ENCODE measurements at places on chromosomes 12 and 14.
A peak's percentile ranks its signal among the peaks of the same experiment; 100 is the strongest.

DNA sequence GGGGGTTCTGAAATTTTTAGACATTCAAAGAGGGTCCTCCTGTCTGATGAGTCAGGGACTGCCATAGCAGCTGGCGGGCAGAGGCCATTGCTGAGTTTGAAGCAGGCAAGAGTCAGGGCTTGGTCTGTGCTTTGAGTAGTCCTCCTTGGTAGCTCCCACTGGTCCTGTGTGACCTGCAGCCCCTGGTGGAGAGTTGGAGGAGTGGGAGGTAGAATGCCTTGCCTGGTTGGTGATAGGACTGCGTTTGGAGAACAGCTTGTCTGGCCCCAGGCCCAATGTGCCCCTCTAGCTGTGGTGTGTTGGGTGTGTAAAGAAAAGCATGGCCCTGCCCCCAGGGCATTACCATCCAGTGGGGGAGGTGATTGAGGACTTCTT lies 116.7 kb downstream of the BEGAIN start:
- no peak for DNase-seq

- no peak for DNase-seq
Measured at GRCh38 chr12:56028511-56029165, 7.8 kb downstream of the IKZF4 start.

GRCh38 chr14:32038876-32039275 lies 38.2 kb upstream of the ARHGAP5 start:
- no peak for DNase-seq

GRCh38 chr12:78447373-78447772 lies 417.2 kb upstream of the SYT1 start:
- DNase-seq = no peak

DNA sequence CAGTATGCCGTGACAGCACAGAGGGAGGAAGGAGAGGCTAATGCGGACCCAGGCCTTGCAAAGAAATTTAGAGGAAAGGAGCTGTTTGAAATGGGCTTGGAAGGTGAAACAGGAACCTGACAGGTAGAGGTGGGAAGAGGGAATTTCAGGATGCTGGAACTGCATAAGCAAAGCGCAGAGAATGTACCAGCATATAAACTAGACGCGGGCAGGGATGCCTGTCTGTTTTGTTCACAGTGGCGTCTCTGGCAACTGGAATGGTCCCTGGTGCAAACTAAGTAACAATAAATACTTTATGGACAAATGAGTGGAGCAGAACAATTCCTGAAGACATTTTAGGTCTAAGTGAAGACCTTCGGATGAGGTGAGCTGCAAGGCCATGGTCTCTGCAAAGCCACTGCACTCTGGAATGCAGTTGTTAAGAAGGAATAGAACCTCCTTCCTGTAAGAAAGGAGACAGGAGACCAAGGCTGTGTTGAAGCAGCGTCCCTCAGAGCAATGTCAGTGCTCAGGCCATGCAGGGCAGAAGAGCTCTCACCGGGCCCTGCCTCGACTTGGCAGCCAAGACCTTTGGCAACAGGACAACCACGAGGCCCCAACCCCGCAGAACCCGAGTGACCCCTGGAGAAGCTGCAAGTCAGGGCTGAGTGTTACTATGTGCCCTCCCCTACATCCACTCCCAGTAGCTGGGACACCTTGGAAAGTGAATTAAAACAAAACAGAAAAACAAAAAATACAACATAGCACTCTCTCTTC lies 42.8 kb downstream of the PITPNM2 start:
- no peak for DNase-seq

GRCh38 chr14:21229821-21230220 lies 39.4 kb downstream of the HNRNPC start:
- no peak for DNase-seq

GRCh38 chr12:62724947-62725451 lies 210.0 kb downstream of the PPM1H start:
- no peak for DNase-seq

GRCh38 chr12:28683366-28683765 lies 465.7 kb upstream of the FAR2 start:
- DNase-seq = no peak

DNA sequence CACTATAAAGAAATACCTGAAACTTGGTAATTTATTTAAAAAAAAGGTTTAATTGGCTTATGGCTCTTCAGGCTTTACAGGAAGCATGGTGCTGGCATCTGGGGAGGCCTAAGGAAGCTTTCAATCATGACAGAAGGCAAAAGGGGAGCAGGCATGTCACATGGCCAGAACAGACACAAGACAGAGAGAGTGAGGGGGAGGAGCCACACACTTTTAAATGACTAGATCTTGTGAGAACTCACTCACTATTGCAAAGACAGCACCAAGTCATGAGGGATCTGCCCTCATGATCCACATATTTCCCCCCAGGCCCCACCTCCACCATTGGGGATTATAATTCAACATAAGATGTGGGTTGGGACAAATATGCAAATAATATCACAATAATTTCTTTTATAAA lies 355.6 kb downstream of the DAD1 start:
- DNase-seq = no peak

GRCh38 chr12:116043659-116044535 lies 233.6 kb downstream of the MED13L start:
- DNase-seq = no peak

GRCh38 chr14:88901189-88901588 lies 76.7 kb downstream of the TTC8 start:
- DNase-seq = no peak

- no peak for DNase-seq
Measured at GRCh38 chr14:23183158-23183470, 346 bp downstream of the SLC7A8 start.

- DNase-seq = no peak
Measured at GRCh38 chr12:92140156-92140555, 5.5 kb downstream of the BTG1 start.

GRCh38 chr12:121600702-121601336 lies 20.0 kb upstream of the KDM2B start:
- DNase-seq = no peak

DNA sequence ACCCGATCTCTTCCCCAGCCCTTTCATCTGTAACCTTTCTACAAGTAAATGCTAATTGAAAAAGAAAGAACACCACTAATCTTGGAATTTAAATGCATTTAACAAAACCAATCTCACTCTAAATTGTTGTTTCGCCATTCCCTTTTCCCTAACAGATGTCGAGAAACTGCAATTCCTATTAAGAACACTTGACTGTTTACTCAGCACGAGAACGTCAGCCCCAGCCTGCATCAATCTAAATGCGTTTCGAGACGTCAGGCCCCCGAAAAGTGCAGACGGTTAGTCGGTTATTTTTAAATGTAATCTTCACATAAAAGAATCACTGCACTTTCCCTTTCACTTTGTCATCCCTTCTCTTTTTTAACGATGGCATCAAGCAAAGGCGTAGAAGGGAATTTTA lies 837.6 kb downstream of the VRK1 start:
- DNase-seq = no peak

DNA sequence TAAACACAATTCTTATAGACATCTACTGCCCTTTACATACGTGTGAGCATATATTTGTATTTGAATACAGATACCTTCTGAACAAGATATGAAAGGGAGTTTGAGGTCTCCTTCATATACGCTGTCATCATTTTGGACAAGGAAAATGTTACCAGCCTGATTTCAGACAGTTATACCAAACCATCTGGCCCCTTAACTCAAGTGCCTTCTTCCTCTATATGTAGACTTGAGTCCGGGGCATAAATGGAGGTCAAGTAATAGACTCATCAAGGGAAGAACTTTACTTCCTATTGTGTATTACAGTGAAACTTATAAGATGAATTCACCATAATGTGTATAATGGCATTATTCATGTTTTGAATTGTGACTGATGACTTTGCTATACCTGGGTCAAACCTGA lies 52.2 kb downstream of the FAR2 start:
- DNase-seq = no peak

GRCh38 chr14:98428483-98428994 lies 843.5 kb downstream of the BCL11B start:
- DNase-seq = no peak

DNA sequence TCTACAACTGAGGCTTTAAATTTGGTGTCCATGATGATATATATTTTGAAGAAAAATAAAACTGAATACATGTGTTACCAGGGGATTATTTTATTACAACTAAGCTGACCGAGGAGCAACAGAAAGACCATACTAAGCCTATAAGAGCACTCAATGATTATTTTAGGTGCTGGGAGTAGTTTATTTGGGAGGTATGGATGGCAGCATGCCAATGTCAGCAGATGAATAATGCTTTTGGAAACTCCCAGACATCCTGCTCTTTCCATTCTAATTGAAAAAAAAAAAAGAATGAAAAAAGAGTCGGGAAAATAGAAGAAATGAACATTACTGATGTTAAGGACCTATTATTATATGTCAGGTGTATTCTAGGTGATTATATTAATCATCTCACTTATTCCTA lies 441.2 kb downstream of the BTG1 start:
- no peak for DNase-seq

DNA sequence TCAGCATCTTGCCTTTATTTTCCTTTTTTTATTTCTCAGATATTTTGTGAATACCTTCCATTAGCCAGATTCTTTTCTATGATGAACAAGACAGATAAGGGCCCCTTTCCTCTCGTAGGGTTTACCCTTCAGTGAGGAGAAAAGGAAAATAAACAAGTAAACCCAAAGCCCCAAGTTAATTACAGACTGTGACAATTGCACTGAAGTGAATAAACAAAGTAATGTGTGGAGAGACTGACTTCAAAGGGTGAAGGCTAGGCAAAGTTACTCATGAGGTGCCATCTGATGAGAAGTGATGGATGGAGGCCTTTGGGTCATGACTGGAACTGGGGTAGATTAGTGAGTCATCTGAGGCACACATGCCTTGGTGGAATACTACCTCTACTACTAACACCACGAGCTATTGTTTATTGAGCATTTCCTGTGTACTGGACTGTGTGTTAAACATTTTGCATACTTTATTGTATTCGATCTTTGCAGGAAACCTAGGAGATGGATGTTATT lies 143.4 kb upstream of the PRICKLE1 start:
- DNase-seq = no peak

- DNase-seq = no peak
Measured at GRCh38 chr14:69941768-69942742, 62.8 kb downstream of the SMOC1 start.

GRCh38 chr12:2334271-2334670 lies 281.5 kb downstream of the CACNA1C start:
- no peak for DNase-seq

DNA sequence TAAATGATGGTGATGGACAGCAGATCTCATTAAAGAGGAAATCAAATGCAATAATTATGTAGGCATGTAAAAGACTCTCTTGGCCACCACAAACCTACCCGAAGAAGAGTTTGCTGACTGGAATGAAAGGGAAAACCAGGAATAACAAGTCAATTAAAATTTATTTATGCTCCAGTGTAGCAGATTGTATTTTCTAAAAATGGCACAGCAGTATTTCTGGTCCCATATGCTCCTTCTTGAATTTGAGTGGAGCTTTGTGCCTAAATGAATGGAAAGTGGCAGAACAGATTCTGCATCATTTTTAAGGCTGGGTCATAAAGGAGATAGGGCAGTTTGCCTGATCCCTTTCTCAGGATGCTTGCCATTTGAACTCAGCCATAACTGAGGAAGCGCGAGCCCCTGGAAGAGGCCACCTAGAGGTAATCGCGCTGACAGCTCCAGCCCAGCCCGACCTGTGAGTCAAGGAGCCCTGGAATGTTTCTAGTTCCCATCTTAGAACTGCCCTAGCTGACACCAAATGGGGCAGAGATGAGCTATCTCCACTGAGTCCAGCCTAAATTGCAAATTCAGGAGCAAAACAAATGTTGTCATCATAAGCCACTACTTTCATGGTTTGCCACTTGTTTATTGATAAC lies 229.2 kb upstream of the TMTC1 start:
- DNase-seq = no peak

DNA sequence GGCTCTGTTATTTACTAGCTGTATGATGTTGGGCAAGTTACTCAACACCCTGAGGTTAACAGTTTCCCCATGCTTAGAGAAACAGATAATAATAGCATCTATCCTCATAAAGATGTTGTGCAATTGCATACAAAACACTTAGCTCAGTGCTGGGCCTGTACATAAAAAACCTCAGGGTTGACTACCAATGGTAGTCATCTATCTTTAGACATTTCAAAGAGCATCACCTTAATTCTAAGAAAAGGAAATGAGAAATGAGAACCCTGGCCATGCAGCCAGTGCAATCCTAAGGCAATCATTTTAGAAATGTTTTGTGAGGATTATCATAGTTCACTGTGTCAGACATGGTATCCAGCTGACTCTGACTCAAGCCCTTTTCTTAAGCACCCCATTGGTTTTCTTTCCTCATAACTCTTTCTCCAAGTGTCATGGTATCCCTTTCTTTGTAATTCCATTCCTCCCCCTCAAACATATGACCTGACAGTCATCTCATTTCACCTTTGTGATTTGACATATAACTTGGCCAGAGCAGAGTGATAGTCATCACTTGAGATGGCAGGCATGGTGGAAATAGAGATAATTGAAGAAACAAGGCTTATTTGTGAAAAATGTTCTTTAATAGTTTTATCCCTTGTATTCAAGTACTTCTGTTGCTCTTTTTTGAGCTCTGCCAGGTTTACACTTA lies 29.5 kb upstream of the OSBPL8 start:
- peak; percentile 4 for DNase-seq

- peak; percentile 90 for DNase-seq
Measured at GRCh38 chr12:31736472-31736871, 7.7 kb upstream of the AMN1 start.

Data from bone marrow (tissue), 2 donors.